T-cell (primary cell): ENCODE measurements at places on chromosomes 2 and 18. TPM values are rescaled to one million over a fixed set of nuclear protein-coding genes. Genes with fewer than 3 reads are reported as not detected.
A peak's percentile ranks its signal among the peaks of the same experiment; 100 is the strongest.

DNA sequence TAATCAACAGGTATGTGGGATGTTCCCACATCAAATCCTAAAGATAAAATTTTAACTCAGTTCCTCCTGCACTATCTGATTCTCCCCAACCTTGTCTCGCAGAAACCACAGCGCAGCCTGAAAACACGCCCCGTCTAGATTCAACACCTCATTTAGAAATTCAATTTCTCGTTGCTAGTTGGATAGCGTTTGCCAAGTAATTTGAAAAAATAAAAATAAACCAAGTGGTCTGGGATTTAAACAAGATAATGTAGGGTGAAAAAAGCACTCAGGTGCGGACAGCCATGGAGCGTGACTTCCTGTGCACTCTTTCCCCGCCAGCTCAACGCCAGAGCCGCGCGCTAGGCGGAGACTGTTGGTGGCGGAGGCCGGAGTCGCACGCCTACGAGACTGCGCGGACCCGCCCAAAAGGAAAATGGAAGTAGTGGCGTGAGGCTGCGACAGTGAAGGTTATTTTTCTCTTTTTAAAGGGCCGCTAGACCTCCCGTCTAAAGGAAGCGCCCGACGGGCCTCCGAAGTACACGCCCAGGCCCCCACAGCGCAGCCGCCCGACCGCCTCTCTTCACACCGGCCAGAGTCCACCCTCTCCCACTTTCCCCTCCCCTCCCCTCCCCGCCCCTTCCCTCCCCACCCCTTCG, 615 bp upstream of the CCNT2 start:
- peak; percentile 85 for DNase-seq

SLC4A5 gene
- 14.9 TPM for total RNA-seq

DNA sequence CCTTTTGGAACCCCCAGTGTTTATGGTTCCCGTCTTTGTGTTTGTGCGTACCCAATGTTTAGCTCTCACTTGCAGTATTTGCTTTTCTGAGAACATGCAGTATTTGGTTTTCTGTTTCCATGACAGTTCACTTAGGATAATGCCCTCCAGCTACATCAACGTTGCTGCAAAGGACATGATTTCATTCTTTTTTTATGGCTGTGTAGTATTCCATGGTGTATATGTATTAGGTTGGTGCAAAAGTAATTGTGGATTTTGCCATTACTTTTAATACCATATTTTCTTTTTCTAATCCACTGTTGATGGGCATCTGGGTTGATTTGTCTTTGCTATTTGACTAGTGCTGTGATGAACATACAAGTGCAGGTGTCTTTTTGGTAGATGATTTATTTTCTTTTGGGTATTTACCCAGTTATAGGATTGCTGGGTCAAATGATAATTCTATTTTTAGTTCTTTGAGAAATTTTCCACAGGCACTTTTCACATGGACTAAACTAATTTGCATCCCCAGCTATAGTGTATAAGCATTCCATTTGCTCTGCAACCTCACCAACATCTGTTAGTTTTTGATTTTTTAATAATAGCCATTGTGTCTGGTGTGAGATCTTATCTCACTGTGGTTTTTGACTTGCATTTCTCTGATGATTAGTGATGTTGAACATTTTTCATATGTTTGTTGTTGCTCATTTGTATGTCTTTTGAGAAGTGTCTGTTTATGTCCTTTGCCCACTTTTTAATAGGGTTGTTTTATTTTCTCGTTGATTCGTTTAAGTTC, 63.6 kb downstream of the CERS6 start:
- no peak for DNase-seq

DNA sequence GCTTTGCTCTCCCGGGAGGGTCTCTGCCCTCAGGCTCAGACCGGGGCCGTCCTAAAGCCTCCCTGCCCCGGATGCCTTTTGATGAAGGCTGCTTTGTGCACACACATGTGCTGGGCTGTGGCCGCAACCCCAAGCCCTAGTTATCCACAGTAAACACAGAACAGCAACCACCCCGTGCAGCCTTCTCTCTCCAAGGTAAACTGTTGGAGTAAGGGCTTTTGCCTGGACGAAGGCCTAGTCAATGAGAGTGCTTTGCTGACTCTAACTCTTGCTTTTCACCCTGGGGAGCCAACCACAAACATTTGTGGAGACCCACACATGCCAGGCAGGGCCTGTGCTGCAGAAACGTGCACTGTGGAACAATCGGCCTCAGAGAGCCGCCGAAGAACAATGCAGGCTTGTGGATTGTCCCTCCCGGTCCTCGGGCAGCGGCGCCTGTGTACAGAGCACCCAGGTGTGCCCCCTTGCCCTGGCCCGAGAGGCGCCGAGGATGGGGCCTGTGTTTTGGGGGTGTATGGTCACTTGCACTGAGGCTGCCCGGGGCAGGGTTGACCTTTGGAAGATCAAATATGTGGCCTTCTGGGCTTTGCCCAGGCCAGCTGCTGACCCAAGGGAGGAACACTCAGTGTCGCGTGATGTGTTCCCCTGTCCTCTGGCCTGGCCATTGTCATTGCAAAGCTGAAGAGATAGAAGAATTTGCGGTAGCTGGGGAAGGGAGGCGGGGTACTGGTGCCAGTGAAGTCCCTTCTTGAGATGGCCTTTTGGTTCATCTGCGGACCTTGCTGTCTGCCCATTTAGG, 37.0 kb downstream of the CTIF start:
- DNase-seq: no peak

PCARE gene
- total RNA-seq: not detected

GRCh38 chr2:215347878-215348277, 36.0 kb downstream of the ATIC start:
- DNase-seq: no peak

SLC5A6 gene
- total RNA-seq: 148 TPM

SCYGR4 gene
- not detected for total RNA-seq

GRCh38 chr18:47870605-47871004, 59.9 kb downstream of the SMAD2 start:
- DNase-seq: no peak

ATRAID gene
- total RNA-seq: 103 TPM

DNA sequence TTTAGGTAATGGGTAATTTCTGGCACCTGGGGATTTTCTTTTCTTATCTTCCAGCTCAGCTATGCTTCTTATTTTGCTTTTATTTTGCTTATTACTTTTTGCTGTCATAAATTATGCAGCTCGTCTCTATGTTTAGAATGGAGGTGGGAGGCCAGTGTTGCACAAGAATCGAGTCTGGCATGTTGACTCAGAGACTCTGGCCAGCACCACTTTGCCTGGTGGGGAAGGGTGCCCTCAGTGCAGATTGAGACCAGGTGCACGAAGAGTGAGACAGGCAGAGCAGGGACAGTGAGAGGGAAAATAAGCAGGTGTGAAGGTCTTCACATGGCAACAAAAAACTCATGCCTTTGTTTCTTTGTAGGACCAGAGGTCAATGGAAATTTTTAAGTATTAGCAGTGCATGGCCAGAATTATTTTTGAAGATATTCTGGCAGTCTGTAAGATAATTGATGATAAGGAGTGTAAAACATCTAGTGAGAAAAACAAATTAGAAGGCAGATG, 59.2 kb upstream of the SLC5A7 start:
- no peak for DNase-seq

IL37 gene
- total RNA-seq: not detected

DSC1 gene
- total RNA-seq: 2.2 TPM

- no peak for DNase-seq
Observed at GRCh38 chr18:47113796-47114540, 36.3 kb downstream of the HDHD2 start.
